SJSA1 (cell line): ENCODE measurements at places on chromosomes 2 and 18. TPM values are rescaled to one million over a fixed set of nuclear protein-coding genes. Genes with fewer than 3 reads are reported as not detected.

Gene GBX2
- total RNA-seq = 13.0 and 18.0 TPM in 2 replicates

Gene ACVR1C
- not detected in 2 replicates for total RNA-seq

GRCh38 chr2:232137356-232138147 is 176.0 kb downstream of the DIS3L2 start:
- peaks cover 5% of the 10 kb centered on the region; the same call in 1 of the 2 replicates for H3K4me1 ChIP-seq
- DNase-seq = no peak
- H3K27me3 ChIP-seq = no peaks in the 10 kb centered on the region
- H3K36me3 ChIP-seq = peaks cover 7% of the 10 kb centered on the region

Gene ATP6V1B1
- total RNA-seq = not detected in 2 replicates

- no peak for DNase-seq
- H3K4me1 ChIP-seq = no peaks in the 10 kb centered on the region
- no peaks in the 10 kb centered on the region for H3K27me3 ChIP-seq
- no peaks in the 10 kb centered on the region for H3K36me3 ChIP-seq
Measured at GRCh38 chr2:65974067-65974723, 460.7 kb upstream of the MEIS1 start.

Gene GPR35
- total RNA-seq = 0.13 TPM in 1 of 2 replicates, not detected in the other

Gene GLB1L
- 0.53 and 3.6 TPM in 2 replicates for total RNA-seq

DNA sequence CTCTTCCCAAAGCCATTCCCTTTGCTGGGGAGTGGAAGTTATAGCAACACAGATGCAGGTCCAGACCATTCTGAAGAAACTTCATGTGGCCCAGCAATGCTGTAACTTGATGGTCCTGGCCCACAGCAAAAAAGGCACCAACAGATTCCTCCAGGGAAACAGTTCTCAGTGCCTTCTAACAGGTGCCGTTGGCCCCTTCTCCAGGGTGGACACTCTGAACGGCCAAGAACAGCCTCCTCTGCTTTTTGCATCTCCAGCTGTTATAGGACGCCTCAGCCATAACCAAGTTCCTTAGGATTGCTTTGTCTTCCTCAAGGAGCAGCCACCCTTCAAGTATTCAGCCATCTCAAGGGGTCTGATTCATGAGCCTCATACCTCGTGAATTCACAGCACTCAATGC is 38.0 kb downstream of the MARCO start:
- no peaks in the 10 kb centered on the region for H3K4me1 ChIP-seq
- no peaks in the 10 kb centered on the region for H3K36me3 ChIP-seq
- no peak overlapping the region for H3K4me3 ChIP-seq
- DNase-seq = no peak

Gene NETO1
- not detected in 2 replicates for total RNA-seq

GRCh38 chr18:50315100-50315871 is 27.8 kb upstream of the CXXC1 start:
- no peak for DNase-seq
- H3K27ac ChIP-seq = no peak overlapping the region
- no peaks in the 10 kb centered on the region for H3K4me1 ChIP-seq
- peaks cover 27% of the 10 kb centered on the region for H3K27me3 ChIP-seq

DNA sequence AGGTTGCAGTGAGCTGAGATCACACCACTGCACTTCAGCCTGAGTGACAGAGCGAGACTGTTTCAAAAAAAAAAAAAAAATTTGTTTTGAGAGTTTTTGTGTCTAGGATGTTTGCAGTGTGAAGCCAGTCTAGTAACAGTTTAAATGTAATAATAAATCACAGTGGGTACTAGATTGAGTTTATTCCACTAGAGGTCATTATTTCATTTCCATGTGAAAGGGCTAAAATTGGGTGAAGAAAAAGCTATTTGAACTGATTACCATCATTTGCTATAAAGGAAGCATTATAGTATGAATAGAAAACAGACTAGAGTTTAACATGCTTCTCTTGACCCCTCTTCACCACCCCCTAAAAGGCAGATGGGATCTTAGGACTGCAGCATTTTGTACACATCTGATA is 20.3 kb downstream of the SNRPD1 start:
- no peak for DNase-seq
- H3K4me3 ChIP-seq = no peak overlapping the region
- no peaks in the 10 kb centered on the region for H3K27me3 ChIP-seq
- H3K27ac ChIP-seq = no peak overlapping the region

Gene GLI2
- total RNA-seq = 8.8 and 20.0 TPM in 2 replicates

- H3K36me3 ChIP-seq = peaks cover 12% of the 10 kb centered on the region
- no peaks in the 10 kb centered on the region for H3K27me3 ChIP-seq
- DNase-seq = peak; percentile 73
- peaks cover 50% of the 10 kb centered on the region for H3K4me1 ChIP-seq
Measured at GRCh38 chr2:144517866-144518747, 1.8 kb downstream of the ZEB2 start.

DNA sequence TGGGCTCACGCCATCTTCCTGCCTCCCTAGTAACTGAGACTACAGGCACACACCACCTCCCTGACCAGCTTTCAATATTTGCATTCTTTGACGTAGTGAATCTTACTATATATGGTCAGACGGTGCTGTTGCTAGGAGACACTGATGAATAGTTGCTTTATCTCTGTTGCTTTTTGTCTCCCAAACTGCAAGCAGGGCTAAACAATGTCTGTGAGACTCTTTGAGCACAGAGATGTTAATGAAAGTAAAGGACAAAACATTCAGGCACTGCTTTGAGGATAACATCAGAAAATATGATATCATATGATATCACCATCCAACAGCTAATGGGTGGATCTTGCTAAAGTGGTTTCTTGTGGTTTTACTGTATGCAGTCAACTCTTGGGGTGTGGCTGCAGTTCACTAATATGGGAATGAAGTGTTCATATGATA is 43.0 kb downstream of the EMILIN2 start:
- DNase-seq = no peak
- H3K36me3 ChIP-seq = no peaks in the 10 kb centered on the region
- H3K27ac ChIP-seq = no peak overlapping the region
- H3K4me1 ChIP-seq = 0 out of 2 replicates have a peak, but pooled peaks cover 3% of the 10 kb centered on the region

DNA sequence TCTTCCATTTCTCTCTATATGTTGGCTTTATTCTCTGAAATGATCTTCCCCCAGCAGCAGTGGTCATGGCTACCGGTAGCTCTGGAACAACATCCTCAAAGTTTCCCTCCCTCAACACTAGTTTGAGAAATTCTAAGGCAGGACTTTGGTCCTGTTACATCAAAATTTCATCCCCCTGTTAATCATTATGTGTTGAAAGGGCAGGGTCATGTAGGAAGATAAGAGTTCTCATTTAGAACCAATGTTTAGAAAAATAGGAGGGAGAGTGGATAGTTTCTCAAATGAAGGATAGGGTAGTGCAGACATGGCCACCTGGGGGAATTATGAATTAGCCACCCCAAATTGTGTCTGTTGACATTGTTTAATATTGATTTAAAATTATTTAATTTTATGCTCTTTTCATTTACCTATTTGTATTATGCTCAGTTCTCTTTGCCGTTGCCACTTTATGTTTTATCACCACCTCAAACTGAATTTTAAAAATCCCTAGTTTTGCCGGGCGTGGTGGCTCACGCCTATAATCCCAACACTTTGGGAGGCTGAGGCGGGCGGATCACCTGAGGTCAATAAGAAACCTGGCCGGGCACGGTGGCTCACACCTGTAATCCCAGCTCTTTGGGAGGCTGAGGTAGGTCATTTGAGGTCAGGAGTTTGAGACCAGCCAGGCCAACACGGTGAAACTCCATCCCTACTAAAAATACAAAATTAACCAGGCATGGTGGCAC is 22.3 kb downstream of the EML4 start:
- H3K4me1 ChIP-seq = peaks cover 9% of the 10 kb centered on the region
- no peaks in the 10 kb centered on the region for H3K36me3 ChIP-seq
- H3K27me3 ChIP-seq = no peaks in the 10 kb centered on the region
- DNase-seq = no peak
- no peak overlapping the region for H3K27ac ChIP-seq

GRCh38 chr18:42413870-42414269 is 458.8 kb downstream of the PIK3C3 start:
- no peaks in the 10 kb centered on the region for H3K36me3 ChIP-seq
- H3K27me3 ChIP-seq = no peaks in the 10 kb centered on the region
- no peak overlapping the region for H3K4me3 ChIP-seq
- peaks cover 66% of the 10 kb centered on the region for H3K4me1 ChIP-seq
- peak overlapping the region; percentile 100 for H3K27ac ChIP-seq

DNA sequence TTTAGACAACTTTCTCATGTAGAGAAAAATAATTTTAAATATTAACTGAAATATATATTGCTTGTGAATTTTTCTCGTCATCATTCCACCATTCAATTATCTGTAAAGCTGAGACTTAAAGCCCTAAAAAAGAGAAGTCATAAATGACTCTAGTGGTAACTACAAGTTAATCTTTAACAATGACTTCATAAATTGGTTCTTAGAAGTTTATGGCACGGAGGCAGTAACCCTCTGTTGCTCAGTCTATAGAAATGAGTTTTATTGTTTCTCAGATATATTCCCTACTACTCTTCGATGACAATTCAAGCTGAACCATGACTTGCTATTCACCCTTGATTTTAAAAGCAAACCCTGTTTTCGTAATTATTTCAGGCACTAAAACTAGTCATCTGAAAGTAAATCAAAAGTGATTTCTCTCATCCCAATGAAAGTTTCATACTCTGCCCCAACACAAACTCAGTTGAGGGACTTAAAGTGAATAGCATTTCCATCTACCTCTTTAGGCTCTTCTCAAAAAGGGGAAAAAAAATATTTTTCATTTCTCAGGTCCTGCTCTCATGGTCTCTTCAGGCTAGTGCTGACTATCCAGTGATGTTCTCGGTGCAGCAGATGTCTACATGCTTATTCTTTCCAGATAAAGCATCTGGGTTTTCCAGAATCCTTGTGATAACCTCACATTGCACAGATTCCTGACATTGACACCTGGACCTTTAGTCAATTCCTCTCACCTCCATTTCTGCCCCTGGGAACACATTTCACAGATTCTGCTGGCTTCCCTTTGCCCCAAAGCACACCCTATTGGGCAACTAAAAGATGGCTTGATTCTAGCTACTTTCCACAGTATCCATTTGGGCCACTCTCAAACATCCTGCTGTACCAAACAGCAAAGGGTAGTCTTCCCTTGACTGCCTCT is 207.8 kb upstream of the LRATD1 start:
- H3K4me1 ChIP-seq = no peaks in the 10 kb centered on the region
- no peak overlapping the region for H3K4me3 ChIP-seq
- H3K36me3 ChIP-seq = no peaks in the 10 kb centered on the region
- DNase-seq = no peak

GRCh38 chr2:157790780-157791179 is 85.3 kb downstream of the ACVR1 start:
- no peak overlapping the region for H3K4me3 ChIP-seq
- H3K36me3 ChIP-seq = no peaks in the 10 kb centered on the region; the same call in 1 of the 2 replicates
- no peak overlapping the region for H3K27ac ChIP-seq
- no peaks in the 10 kb centered on the region for H3K27me3 ChIP-seq

Gene MAP3K19
- total RNA-seq = 0.08 TPM in 1 of 2 replicates, not detected in the other

- no peaks in the 10 kb centered on the region for H3K27me3 ChIP-seq
- peaks cover 20% of the 10 kb centered on the region for H3K4me1 ChIP-seq
- no peak for DNase-seq
- H3K36me3 ChIP-seq = peaks cover 100% of the 10 kb centered on the region
Measured at GRCh38 chr18:48776641-48777025, 174.1 kb downstream of the SMAD7 start.

Gene COL3A1
- total RNA-seq = 1,297 and 1,854 TPM in 2 replicates

Gene CRACDL
- total RNA-seq = not detected in 2 replicates

DNA sequence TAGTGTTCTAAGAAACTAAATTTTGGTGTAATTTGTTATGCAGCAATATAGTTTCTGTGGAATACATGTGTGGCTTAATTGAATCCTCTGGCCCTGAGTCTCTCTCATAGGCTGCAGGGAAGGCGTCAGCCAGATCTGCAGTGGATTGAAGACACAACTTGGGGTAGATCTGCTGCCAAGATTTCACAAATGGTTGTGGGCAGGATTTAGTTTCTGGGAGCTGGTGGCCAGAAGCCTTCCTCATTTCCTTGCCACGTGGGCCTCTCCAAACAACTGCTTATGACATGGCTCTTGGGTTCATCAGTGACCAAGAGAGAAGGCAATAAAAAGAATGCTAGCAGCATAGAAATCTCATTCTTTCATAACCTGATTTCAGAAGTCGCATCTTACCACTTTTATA is 28.2 kb downstream of the CCDC102B start:
- H3K27me3 ChIP-seq = no peaks in the 10 kb centered on the region
- no peaks in the 10 kb centered on the region for H3K36me3 ChIP-seq
- DNase-seq = no peak
- no peaks in the 10 kb centered on the region for H3K4me1 ChIP-seq
- no peak overlapping the region for H3K27ac ChIP-seq

DNA sequence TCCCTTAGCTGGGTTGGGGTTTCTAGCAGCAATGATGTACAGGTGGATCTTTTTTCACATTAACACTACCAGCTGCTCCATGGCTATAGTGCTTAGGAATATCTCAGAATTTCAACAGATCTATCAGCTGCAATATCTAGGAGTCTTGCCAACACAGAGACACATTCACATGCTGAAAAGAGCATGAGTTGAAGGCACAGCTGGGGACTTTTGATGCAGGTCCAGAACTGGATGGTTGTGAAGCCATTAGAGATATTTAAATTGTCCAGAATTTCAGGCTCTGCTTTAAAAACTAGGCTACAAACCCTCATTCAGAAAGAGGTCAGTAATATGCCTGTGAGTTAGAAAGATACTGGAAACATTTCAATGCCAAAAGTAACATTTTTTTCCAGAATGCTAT is 122.2 kb upstream of the CCDC195 start:
- no peaks in the 10 kb centered on the region for H3K27me3 ChIP-seq
- no peak overlapping the region for H3K4me3 ChIP-seq
- DNase-seq = no peak
- H3K36me3 ChIP-seq = peaks cover 67% of the 10 kb centered on the region

DNA sequence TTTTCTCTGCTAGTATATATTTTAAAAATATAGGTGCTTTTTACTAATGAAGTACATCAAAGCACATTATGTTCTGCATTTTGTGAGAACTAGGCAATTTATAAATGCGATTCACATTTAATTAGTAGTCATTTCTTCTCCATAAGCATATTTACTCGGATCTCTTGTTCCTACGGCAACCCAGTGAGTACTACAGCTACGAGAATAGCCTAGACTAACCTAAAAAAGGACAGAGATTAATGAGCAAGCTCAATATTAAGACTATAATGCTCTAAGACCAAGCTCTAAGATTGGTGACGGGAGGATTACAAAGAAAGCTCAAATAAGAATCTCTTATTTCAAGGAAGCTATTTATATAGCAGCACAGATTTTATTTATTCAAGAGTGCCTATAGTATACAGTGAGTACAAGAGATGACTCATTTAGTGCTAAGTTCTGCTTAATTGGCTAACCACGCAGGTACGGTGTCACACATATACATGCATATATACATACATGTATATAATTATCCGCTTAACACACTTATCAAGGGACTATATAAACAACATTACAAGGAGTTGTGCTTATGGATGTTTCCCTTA is 364.7 kb downstream of the GPD2 start:
- 0 out of 2 replicates have a peak, but pooled peaks cover 8% of the 10 kb centered on the region for H3K27me3 ChIP-seq
- no peak overlapping the region for H3K4me3 ChIP-seq
- H3K4me1 ChIP-seq = no peaks in the 10 kb centered on the region
- DNase-seq = no peak

Gene ESCO1
- 14.8 and 15.3 TPM in 2 replicates for total RNA-seq

GRCh38 chr2:38512211-38512610 is 90.5 kb downstream of the HNRNPLL start:
- no peak for DNase-seq
- H3K4me3 ChIP-seq = no peak overlapping the region
- no peak overlapping the region for H3K27ac ChIP-seq
- peaks cover 10% of the 10 kb centered on the region for H3K4me1 ChIP-seq
- no peaks in the 10 kb centered on the region for H3K36me3 ChIP-seq

GRCh38 chr18:74742573-74743243 is 145.0 kb downstream of the ZNF407 start:
- no peak overlapping the region for H3K27ac ChIP-seq
- H3K27me3 ChIP-seq = no peaks in the 10 kb centered on the region
- no peak overlapping the region for H3K4me3 ChIP-seq
